ENCODE measurements at places on chromosomes 6 and 20. TPM values are rescaled to one million over a fixed set of nuclear protein-coding genes. Genes with fewer than 3 reads are reported as not detected.

DNA sequence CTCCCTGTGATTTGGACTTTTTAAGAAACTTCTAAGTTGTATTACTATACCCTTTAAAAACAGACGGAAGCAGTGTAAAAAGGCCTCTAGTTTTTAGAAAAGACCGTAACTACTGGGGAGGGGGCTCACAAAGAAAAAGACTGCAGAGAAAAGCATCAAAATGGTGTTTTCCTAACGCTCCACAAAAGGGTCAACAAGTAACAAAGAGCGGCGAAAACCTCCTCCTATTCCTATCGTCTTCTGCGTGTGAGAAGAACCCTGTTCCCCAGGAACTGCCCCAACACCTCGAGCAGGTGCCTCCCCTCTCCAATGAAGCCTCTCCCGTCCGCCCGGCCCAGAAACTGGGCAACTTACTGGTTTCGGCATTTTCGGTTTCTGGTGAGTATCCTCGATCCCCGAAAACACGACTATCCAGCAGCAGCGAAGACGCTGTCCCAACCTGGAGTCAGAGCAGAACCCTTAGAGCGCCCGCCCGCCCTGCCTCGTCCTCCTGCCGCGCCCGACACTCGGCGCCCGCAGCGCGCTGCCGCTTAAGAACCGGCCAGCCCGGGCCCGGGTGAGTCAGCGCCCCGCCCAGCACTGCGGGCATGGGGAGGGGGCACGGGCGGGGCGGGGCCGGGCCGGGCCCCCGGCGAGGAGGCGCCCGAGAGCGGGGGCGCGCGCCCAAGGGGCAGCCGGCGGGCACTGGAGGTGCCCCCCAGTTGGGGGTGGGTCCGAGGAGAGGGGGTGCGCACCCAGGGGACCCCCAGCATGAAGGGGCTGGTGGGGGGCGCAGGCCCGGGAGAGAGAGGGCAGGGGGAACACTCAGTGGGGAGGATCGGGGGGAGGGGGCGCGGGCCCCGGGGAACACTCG, 1.2 kb downstream of the EZR start:
- DNase-seq: peak; percentile 88

VPS52 gene
- 58.2 TPM for total RNA-seq

DZANK1 gene
- 4.4 TPM for total RNA-seq

DNA sequence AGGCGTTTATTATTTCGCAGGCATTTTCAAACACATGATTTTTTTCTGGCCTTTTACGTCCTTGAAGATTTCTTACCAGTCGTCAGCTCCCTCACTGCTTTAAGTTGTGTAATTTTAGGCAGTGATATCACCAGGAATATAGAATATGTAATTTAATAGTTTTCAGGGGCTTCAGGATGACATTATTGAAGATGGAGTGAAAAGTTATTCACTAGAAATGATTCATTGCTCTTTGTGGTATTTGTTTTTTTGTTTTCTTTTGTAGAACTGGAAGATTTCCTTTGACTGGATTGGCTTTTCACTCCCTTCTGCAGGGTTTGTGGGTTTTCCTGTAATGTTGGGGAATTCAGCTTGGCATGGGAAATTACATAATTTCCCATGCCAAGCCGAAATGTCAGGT, 2.0 kb downstream of the LRRC1 start:
- no peak for DNase-seq

PDSS2 gene
- 15.8 TPM for total RNA-seq

TRIM31 gene
- not detected for total RNA-seq

GRCh38 chr6:131136021-131136786, 937 bp downstream of the AKAP7 start:
- peak; percentile 61 for DNase-seq

WASF1 gene
- total RNA-seq: 159 TPM

HEY2 gene
- total RNA-seq: 0.32 TPM

- DNase-seq: no peak
Measured at GRCh38 chr6:32659856-32660595, 6.4 kb downstream of the HLA-DQB1 start.

GRCh38 chr20:6623989-6624388, 143.5 kb upstream of the BMP2 start:
- no peak for DNase-seq

NKAIN2 gene
- total RNA-seq: 1.2 TPM

SLC17A3 gene
- total RNA-seq: not detected

KCNK16 gene
- not detected for total RNA-seq

GRCh38 chr20:24806705-24807676, 142.1 kb upstream of the CST7 start:
- DNase-seq: no peak

HAO1 gene
- not detected for total RNA-seq

- DNase-seq: no peak
Measured at GRCh38 chr20:18003897-18004296, 35.1 kb downstream of the MGME1 start.

- no peak for DNase-seq
Measured at GRCh38 chr6:131068165-131068564, 5.1 kb upstream of the EPB41L2 start.

GRCh38 chr20:38343311-38344106, 2.8 kb upstream of the LBP start:
- DNase-seq: peak; percentile 37

GRCh38 chr6:116190550-116190949, 63.3 kb downstream of the TSPYL4 start:
- DNase-seq: peak; percentile 7

- DNase-seq: no peak
Measured at GRCh38 chr6:156912431-156912830, 135.3 kb downstream of the ARID1B start.

DNA sequence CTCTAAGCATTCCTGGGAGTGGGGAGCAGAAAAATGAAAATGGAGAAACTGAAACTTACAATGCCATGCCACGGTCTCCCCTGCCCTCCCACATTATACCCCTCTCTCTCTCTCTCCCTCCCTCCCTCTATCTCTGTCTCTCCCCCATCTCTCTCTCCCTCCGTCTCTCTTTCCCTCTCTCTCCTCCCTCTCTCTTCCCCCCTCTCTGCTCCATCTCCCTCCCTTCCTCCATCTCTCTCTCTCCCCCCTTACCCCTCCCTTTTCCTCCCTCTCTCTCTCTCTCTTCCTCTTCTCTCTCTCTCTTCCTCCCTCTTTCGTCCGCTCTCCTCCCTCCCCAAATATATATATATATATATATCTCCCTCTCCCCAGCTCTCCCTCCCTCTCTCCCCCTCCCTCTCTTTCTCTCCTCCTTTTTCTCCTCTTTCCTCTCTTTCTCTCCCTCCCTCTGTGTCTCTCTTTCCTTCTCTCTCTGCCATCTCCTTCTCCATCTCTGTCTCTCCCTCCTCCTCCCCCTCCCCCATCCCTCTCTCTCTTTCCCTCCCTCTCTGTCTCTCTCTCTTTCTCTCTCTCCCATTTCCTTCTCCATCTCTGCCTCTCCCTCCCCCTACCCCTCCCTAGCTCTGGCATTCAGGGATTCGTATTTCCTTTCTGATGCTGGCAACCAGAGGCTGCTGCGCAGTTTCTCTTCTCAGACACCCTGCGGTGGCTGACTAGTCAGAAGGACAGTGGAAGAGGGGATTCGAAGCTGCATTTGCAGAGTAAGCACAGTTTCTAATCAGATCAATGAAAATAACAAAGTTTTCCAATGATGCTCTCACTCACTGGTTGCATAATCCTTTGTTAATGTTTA, 13.9 kb upstream of the VAPB start:
- peak; percentile 7 for DNase-seq

DNA sequence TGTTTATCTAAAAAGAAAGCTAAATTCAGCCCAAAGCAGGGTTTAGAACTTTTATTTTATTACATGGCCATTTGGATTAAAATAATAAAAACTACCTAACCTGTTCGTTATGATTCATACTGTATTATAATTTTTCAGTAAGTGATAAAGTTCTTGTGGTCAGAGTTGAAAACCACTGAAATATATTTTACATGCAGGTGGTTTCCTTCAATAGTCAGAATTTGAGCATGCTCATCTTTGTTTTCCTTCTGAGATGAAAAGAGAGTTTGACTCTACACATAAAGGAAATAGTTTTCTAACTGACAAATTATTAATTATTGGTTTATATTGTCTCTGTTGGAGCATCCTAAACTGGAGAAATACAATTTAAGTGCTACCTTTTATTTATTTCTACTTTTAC, 114.0 kb upstream of the FKBP1C start:
- DNase-seq: no peak

DNA sequence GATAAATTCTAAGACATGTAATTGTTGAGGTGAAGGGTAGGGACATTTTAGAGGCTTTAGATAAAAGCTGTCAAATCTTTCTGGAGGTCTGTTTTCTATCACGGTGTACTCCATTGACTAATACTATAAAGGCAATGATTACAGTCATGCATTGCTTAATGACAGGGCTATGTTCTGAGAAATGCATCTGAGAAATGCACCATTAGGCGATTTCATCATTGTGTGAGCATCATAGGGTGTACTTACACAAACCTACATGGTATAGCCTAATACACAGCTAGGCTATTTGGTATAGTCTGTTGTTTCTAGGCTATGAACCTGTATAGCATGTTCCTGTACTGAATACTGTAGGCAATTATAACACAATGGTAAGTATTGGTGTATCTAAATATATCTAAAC, 71.3 kb upstream of the FYN start:
- DNase-seq: no peak

VSTM2L gene
- total RNA-seq: 23.3 TPM

DNA sequence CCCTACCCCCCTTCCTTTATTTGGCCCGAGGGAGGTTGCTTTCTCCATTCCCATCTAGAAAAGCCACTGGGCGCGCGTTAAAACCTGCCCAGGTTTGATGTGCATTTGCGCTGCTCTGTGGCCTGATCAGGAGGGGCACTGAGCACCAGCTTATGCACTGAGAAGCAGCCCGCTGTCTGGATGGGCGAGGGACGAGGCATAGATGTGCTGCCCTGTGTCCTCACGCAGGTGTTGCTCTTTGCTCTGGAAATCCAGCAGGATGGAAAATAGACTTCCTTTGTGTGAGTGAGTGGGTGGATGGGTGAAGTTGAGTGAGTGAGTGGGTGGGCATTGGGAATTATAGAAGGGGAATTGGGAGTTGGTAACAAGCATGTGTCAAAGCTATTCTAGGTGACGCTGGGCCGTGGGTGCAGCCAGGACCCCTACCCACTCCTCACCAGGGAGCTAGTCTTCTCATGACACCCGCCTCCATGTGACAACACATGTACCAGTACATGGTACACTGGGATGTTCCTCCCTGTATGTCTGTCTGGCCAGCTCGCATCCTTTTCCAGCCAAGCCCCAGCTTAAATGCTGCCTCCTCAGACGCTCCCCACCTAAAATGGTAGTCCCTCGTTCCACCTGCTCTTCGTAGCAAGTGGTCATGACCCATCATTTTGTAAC, 162.6 kb downstream of the DTNBP1 start:
- no peak for DNase-seq

MPIG6B gene
- total RNA-seq: not detected

- no peak for DNase-seq
Measured at GRCh38 chr6:170047823-170048222, 243.1 kb downstream of the DLL1 start.

DNA sequence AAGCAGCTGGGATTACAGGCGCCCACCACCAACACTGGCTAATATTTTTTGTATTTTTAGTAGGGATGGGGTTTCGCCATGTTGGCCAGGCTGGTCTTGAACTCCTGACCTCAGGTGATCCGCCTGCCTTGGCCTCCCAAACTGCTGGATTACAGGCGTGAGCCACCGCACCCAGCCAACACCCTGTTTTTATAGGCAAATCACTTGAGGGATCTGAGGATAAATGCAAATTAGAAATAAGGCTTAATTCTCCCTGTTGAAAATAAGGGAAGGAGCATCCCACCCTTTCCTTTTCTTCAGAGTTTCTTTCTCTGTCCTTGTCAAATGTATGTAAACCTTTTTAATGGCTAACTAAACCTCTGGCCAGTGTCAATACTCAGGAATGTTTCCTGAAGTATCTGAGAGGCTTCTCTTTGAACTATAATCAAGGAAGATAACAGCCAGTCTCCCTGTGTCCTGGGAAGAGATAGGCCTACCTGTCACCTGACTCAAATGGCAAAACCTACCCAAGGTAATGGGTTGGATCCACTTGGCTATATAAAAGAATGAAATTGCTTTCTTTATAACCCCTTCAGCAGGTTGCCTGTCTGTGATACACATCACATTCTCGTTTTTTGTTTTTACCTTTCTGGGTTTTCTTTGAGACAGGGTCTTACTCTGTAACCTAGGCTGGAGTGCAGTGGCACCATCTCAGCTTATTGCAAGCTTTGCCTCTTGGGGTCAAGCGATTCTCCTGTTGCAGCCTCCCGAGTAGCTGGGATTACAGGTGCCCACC, 64.5 kb upstream of the TNFAIP3 start:
- DNase-seq: no peak

HLA-DQB2 gene
- total RNA-seq: not detected

IMPG1 gene
- total RNA-seq: not detected

GRCh38 chr6:165456286-165456685, 146.9 kb upstream of the C6orf118 start:
- peak; percentile 4 for DNase-seq

DNA sequence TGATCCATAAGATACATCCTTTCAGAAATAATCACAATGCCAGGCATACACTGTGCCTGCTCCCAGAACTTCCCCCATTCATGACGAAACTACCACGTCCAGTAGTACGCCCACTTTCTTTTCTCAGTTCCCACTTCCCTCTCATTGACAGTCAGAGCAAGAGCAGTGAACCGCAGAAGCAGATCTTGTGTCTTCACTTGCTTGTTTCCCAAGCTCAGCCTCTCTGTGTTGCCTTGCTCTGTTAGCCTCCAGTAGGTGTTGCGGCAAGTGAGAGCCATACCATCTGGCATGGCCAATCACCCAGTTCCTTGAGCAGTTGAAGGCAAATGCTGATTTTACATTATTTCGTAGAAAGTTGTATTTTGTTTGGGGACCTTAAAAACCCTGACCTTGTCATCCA, 11.7 kb downstream of the UST start:
- DNase-seq: no peak

- DNase-seq: no peak
Measured at GRCh38 chr20:38159566-38159956, 5.5 kb downstream of the TGM2 start.

GRCh38 chr6:137266309-137266586, 47.1 kb upstream of the IFNGR1 start:
- no peak for DNase-seq

DNA sequence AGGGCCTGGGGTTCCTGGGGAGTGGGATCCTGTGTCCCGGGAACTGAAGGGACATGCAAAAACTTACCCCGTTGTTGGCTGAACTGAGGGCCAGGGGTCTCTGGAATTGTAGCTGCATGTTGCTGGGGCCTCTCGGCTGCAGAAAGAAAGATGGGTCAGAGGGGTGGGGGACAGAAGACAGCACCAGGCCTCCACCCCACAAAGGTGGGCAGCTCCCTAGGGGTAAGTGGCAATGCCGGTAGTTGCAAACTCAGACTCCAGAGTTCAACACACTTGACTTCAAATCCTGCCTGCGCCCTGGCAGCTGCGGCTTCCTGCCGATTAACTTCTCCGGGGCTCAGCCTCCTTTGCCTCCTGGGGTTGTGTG, 4.8 kb downstream of the ZBP1 start:
- no peak for DNase-seq

GRCh38 chr6:34018961-34019606, 126.8 kb downstream of the GRM4 start:
- DNase-seq: no peak

CPXM1 gene
- 3.8 TPM for total RNA-seq

GRCh38 chr20:60219984-60220562, 261.9 kb downstream of the CDH26 start:
- peak; percentile 18 for DNase-seq

Data from A673 (cell line).